ENCODE measurements at places on chromosomes 3 and 15. TPM values are rescaled to one million over a fixed set of nuclear protein-coding genes. Genes with fewer than 3 reads are reported as not detected.

GRCh38 chr15:25801586-25802284, 61.4 kb downstream of the ATP10A start:
- no peak for DNase-seq

GRCh38 chr3:12393894-12394293, 90.4 kb upstream of the TSEN2 start:
- DNase-seq, result no peak

GRCh38 chr15:66169023-66169422, 84.5 kb downstream of the MEGF11 start:
- DNase-seq, result no peak

GRCh38 chr3:50299638-50299928, 378 bp upstream of the HYAL3 start:
- DNase-seq, result no peak

GRCh38 chr3:11563865-11564185, 79.9 kb downstream of the VGLL4 start:
- DNase-seq, result no peak

Gene SCAANT1
- not detected for total RNA-seq

Gene CHRD
- 1.5 TPM for total RNA-seq

Gene GPR87
- not detected for total RNA-seq

Gene RTP3
- not detected for total RNA-seq
